ENCODE measurements at places on chromosomes 2 and 18. TPM values are rescaled to one million over a fixed set of nuclear protein-coding genes. Genes with fewer than 3 reads are reported as not detected.

DNA sequence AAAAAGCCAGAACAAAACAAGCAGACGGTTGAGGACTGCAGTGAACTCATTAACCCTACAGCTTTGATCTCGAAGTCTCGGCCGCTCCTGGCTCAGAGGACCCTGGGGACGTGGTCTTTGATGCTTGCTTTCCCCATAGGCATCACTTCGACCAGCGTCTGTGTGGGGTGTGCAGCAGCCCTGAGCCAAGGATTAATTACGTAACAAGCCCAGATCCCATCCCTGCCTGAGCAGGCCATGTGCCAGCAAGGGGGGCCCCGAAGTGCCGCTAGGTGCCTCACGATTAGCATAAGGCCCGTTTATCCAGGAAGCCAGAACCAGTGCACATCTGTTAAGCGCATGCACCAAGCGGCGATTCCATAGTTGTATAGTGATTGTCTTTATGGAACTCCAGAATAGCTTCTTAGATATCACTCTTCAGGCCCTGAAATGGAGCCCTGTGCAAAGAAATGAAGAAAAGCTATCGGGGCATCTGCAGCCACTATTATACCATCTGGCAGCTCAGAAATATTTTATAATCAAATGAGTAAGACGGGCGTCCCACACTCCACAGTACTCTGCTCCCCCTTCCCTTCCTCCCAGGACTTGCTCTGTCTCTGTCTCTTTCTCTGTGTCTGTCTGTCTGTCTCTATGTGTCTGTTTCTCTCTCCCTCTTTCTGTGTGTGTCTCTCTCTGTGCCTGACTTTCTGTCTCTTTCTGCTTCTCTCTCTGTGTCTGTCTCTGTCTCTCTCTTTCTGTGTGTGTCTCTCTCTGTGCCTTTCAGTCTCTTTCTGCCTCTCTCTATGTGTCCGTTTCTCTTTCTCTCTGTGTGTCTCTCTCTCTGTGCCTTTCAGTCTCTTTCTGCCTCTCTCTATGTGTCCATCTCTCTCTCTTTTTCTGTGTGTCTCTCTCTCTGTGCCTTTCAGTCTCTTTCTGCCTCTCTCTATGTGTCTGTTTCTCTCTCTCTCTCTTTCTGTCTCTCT is 41.7 kb downstream of the HPCAL1 start:
- no peak for DNase-seq

GRCh38 chr2:27701676-27702075 is 38.0 kb downstream of the SLC4A1AP start:
- no peak for DNase-seq

DNA sequence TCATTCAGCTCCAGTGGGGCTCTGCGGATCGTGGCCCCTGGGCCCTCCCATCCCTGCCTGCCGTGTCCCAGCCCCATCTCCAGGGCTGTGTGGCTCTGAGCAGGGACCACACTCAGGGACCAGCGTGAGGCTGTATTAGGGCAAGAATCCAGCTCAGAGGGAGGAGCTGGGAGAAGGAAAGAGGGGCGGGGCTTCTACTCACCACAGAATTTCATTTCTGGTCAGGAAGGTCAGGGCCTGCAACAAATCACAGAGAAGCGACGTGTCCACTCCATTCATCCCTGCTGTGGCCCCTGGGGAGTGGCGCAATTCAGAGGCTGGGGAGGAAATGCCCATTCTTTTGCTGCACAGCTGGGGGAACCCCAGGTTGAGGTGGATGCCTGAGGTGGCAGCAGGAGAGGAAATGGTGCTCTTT is 828 bp downstream of the CIB4 start:
- no peak for DNase-seq

DNA sequence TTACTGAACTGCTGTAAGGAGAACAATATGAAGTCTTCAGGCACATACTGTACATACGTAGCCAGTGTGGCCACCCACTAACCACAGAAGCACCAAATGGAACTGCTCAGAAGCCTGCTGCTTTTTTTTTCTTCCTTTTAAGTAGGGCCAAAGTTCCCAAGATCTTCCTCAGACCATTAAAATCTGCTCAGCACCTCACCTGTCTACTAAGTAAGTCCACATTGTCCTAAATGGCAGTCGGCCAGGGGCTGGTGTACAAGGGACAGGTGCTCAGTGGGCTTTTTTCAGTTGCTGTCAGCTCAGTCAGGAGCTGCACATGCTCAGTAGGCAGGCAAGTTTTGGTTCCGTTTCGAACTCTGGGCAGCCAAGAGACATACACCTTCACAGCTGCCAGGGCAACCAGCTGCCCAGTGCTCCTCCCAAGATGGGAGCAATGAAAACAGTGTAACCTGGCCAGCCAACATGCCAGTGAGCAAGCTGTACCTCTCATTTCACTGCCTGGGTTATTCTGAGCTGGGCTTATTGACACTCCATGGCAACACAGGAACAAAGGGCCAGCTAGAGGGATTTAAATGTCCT is 86.1 kb downstream of the ACVR1 start:
- DNase-seq, result peak; percentile 65

Gene EMILIN1
- 1.1 TPM for total RNA-seq

DNA sequence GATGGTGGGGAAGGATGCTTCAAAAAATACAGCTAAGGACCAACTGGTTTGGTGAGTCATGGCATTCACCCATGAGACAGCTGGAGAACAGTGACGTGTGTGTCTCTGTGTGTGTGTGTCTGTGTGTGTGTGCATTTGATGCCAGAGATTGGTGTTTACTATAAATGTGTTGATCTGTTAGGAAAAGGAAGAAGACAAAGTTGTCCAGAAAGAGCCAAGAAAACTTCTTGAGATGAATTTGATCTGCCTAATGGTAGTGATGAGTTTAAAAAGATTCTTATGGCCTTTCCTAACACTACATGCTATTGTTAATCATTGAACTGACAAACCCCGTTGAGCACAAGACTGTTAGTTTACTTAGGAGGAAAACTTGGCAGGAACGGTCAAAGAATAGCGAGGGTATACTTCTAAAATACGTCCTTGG is 36.4 kb upstream of the IL1R1 start:
- DNase-seq, result no peak

Gene AMER3
- not detected for total RNA-seq

GRCh38 chr18:76174451-76174850 is 320.6 kb downstream of the ZNF516 start:
- DNase-seq, result no peak

- peak; percentile 91 for DNase-seq
Observed at GRCh38 chr2:100427627-100428258, 10.3 kb upstream of the CHST10 start.

DNA sequence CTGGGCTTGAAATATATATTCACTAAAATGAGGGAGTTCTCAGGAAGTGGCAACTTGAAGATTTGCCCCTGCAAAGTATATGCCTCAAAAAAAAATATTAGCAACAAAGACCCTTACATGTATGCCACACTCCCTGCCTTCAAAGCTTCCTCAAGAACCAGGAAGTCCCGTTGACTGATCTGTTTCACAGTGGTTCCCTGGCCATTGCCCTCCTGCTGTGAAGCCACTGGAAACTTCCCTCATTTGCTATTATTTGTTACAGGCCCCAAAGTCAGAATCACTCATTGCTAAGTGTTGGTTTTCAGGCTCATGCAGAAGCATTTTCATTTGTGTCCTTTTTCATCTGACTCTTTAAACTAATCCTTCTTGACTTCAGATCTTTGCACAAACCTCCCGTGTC is 421.5 kb downstream of the ZNF521 start:
- no peak for DNase-seq

DNA sequence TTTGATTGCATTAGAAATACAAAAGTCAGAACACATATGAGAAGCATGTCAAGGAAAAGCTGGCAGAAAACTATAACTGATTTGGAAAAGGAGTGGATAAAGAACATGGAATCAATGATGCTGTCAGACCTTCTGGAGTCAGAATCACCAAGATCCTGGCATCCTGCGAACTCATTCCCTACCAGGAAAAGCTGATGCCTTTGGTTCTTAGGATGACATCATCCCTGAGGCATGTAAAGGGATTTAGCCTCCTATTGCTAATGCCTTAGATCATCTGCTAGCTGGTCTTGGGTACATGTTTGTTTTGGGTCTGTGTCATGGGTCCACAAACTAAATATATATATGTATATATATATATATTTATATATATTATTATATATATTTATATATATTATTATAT is 680.7 kb downstream of the EPHA4 start:
- no peak for DNase-seq

GRCh38 chr2:233351423-233351822 is 2.9 kb upstream of the DGKD start:
- no peak for DNase-seq

Gene ALLC
- total RNA-seq, result not detected

- DNase-seq, result no peak
Observed at GRCh38 chr2:21970971-21971370, 847.2 kb downstream of the TDRD15 start.

GRCh38 chr2:146312899-146313298 is 1531.9 kb upstream of the ACVR2A start:
- no peak for DNase-seq

DNA sequence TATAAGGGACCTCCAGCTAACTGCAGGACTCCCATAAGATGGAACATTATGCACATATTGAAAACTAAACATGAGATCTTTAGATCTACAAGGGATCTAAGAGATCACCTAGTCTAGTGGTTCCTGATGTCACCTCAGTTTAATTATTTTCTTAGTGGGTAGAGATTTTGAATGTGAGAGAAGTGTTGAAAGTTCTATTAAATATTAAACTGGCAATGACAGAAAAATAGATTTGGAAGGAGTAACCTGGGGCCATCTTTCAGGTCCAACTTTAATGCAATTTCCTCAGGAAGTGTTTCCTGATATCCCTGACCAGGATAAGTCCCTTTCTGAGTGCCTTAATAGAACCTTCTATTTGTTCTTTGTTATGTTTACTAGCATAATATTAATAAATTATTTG is 29.1 kb upstream of the CPS1 start:
- no peak for DNase-seq

All from activated CD4-positive, alpha-beta T cell treated with anti-CD3 and anti-CD28 coated beads, Interleukin-2, amount 10 ng/mL, durations not matched to agents 24 days and 14 days (primary cell).